CD4-positive, CD25-positive, alpha-beta regulatory T cell (primary cell): ENCODE measurements at places on chromosomes 6 and 20.

- no peak for DNase-seq
These were observed 36.7 kb downstream of the NINL start for GRCh38 chr20:25548613-25549086.

GRCh38 chr6:133184798-133185372 is 56.3 kb upstream of the EYA4 start:
- DNase-seq = no peak

DNA sequence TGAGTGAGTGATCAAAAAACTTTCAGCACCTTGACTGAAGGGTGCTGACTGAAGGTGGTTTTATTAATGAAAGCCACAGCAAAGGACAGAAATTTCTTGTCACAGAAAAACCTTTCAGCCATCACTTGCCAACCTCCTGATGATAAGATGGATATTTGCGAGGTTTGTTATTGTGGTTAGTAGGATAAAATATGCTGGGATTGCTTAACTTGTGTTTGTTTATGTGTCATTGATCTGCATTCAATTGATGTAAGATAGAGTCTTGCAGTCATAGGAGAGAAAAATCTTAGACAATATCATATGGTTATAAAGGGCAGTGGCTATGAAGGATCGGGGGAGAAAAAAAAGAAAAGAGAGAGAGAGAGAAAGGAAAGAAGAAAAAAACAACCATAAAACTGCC is 1.2 kb downstream of the TSBP1 start:
- DNase-seq = no peak

DNA sequence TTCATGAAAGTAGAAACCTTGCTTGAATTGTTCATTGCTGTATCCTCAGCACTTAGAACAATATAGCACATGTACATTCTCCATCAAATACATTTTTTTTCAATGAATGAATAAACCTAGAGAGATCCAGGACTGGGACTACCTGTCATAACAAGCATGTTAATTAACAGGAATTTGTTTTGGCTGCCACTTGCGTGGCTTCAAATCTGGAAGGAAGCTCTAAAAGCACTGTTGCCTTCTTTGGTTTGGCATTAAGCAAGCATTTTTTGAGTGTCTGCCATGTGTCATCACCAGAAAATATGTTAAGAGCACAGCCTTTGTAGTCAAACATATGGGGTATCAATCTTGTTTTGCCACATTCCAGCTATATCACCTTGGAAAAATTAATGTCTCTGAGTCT is 131.9 kb upstream of the BACH2 start:
- no peak for DNase-seq

GRCh38 chr6:41717392-41717736 is 18.0 kb downstream of the TFEB start:
- DNase-seq = no peak

GRCh38 chr6:169539176-169539897 is 162.5 kb downstream of the WDR27 start:
- DNase-seq = no peak

DNA sequence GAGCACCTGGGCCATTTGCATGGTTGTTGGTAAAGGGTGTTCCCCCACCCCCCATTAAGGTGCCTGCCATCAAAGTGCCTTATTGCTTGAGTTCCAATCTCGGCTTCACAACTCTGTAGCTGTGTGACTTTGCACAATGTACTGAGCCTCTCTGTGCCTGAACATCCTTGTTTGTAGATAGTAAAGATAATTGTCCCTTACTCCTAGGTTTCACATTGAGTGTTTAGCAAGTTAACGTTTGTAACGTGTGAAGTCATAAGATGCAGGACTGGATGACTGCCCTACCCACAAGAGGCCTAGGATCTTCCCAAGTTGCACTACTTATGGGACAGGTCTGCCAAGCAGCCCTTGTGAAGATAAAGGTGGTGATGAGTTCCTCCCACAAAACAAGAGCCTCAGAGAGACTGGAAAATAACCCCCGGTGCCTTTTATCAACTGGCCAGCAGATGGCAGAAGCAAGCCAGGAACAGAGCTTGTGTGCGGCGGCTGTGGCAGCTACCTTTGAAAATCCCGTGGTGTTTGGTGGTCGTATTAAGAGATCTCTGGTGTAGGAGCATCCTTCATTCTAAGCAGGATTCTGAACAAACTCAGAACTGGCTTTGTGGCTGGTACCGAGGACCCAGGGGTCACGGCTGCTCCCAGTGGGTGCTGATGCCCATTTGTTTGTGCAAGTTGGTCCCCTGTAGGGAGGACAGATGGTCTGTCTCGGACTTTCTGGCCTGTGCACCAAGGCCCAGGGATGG is 99.1 kb downstream of the CDH26 start:
- peak; percentile 35 for DNase-seq

DNA sequence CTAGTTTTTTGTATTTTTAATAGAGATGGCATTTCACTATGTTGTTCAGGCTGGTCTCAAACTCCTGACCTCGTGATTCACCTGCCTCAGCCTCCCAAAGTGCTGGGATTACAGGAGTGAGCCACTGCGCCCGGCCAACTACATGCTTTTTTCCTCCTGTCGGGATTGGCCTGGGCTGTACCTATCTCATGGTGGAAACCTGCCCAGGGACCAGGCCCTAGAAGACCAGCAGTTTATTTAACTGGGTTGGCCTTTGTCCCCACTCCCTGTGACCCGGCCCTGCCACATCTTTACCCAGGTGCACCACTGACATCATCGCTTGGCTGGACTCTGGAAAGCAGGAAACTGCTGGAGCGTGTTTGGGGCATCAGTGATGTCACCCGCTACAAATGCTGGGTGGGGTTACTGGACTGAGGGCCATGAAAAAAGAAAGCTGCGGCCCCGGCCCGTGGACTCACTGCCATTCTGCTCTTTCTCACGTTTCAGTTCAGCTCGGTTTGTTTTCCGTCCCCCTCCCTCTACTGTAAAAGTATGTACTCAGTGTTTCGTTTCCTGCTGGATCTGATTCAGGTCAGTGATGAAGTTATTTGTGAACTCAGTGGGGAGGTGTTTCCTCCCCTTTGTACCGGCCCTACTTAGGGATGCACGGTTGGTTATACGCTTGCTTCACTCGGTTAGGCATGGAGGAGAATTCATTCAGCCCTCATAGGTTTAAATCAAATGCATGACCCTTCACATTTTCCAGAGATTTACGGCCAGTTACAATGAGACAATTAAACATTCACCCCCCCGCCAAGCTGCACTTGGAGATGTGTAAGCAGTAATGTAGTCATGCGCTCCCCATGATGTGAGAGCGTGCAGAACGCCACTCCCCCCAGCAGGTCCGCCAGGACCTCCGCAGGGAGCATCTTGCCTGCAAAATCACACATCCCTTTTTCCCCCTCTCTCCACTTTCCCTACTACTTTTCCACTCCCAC is 179.3 kb downstream of the MTHFD1L start:
- DNase-seq = no peak

DNA sequence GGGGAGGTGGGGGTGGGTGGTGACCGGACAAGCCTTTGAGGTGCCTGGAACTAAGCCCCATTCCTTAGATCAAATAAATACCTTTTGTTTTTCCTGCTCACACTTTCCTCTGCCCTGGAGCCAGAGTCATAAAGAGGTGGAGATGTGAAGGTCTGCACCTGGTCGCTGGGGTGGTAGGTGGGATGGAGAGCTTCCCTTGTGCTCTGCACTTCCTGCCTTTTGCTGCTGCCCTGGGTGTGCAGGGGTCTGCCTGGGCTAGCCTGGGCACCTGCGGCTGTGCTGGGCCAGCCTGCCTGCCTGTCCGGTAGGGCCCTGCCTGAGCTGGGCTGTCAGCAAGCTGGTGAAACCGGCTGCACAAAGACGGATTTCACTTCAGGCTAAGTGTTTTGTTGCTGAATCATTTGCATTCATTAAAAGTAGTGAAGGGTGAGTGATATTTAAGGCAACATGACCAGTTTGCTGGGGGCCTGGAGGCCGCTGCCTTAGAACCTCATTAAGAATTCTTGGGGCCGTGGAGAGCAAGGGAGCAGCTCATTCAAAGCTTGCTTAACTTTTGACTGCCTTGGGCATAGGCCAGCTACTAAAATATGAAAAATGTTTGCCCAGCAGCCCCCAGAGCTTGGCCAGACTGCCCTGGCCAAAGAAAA is 20.5 kb downstream of the PTK7 start:
- DNase-seq = no peak

DNA sequence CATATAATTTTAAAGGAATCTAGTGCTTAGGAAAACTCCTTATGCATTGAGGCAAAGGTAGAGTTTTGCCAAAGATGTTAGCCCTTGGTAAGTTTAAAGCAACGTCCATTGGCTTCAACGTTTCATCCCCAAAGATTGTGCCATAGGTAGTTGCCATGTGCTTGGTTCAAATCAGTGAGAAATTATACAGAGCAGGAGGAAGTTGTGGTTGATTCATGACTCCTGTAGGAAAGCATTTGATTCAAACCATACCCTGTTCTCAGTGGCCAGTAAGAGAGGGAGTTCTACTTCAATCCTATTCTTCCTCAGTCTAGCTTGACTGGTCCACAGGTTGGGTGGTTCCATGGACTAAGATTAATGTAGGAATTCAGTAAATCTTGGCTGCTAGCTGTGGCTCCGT is 535.6 kb downstream of the QKI start:
- no peak for DNase-seq

DNA sequence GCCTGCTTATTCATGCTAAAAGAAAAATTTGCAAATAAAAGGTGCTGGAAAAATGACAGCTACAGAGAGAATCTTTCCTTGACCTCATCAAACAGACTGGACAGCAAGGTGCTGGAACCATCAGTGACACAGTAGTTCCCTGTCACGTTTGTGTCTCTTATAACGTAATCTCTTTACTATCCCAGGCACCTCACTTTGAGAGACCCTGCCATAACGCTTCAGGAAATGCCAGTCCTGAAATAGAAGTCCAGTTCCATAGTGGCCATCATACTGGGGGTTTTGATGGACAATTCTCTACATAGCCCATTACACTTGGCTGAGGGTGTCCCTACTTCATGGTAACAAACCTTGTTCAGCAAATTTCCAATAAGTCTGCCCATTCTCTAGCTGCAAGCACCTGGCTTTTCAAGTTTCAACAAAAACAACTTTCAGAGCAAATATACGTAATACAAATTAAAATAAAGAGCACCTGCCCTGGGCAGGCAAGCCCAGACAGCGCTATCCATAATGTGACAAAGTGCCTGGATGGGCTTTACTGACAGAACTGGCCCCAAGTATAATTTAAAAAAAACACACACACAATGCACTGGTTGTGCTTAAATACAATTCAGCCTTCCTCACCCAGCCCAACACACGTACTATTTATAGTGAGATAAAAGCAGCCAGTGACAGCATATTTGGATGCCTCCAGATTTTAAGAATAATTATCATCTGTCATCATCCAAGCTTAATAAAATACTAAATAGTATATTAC is 38.7 kb downstream of the CNKSR3 start:
- no peak for DNase-seq

GRCh38 chr6:85680388-85680787 is 37.7 kb upstream of the SYNCRIP start:
- DNase-seq = no peak

DNA sequence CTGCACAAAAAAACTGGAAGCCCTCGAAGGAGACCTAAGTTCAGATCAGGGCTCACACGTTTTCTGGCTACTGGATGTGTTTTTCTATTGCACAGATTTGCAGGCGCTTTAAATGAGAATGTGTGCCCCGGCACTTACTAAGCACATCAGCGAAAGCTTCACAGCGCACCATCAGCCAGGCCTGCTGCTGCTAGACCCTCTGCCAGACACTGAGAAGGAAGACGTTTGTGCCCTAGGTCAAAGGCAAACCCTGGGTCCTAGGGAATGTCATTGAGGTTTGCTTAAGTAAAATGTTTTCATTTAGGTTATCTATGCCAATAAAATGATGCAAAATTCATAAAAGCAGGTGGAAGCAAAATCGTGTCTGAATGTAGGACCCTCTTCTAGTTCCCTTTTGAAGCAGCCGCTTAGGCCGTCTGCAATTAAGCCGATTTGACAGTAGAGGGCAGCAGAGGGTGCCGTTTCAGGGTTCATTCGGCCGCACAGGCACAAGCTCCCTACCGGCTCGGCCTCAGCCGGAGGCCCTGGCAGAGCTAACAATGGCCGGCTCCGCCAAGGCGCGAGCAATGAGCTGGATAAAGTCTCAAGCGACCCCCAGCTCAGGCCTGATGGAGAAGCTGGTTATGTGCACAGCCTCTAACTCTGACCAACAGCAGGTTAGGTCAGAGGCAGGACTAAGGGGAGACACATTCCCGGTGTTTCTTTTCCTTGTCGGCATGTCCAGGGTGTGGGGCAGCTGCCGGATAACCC is 107.2 kb upstream of the FOXA2 start:
- DNase-seq = peak; percentile 46

DNA sequence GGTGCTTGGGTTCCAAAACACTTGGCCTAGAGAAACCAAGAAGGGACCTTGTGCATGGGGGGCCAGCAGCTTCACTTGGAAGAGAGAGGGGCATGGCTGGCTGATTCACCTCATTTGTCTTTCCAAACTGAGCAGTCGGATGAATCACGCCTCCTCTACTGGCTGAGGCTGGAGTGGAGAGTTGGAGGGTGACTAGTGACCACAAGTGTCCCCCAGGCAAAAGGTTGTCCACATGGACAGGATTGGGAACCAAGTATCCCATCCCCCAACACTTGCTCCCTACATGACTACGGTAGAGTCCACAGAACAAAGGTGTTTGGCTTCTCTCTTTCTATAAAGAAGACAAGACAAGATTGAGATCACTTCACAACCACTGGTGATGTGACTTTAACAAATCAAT is 875.6 kb downstream of the QKI start:
- DNase-seq = no peak

- DNase-seq = no peak
These were observed 22.8 kb upstream of the CLDN20 start for GRCh38 chr6:155240905-155241600.

DNA sequence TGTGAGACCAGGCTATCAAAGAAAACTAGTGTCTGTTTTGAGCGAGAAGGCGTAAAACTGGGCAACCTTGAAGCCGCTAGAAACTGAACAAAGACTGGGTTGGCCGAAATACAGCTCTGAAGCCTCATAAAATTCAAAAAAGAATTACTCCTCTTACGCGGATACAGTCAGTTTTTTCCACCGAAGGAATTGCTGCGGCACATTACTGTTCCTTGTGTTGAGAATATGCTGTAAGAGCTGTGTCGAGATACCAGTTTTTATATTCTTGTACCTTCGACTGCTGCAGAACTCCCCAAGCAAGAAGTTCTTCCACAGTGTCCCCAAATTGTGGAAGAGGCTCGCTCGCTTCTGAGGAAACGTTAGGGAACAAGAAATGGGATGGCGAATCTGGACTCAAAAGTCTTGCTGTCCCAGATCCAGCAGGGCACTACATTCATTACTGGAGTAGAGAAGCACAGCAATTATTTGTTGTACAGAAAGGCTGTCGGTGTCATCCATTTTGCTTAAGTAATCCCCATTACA is 523 bp upstream of the COX7A2 start:
- DNase-seq = no peak

DNA sequence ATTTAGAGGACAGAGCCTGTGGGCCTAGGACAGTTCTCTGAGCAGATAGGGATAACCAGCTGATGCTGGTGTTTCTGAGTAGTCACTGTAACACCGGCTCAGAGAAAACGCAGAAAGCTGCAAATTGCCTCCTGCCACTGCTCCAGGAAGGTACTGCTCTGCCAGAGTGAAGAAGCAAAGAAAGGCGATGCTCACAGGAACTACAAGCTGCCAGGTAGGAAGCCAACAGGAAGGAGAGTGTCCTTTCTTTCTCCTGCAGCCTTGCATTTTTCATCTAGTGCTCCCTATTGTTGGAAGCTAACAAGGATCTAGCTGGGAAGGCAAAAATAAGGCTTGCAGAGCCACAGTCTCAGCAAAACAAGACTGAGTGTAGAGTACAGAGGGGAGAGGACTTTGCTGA is 70.7 kb upstream of the RAB32 start:
- DNase-seq = no peak

- no peak for DNase-seq
These were observed 92.9 kb downstream of the RTN4IP1 start for GRCh38 chr6:106536357-106536756.

- DNase-seq = no peak
These were observed 51.9 kb upstream of the MARCKS start for GRCh38 chr6:113805173-113805790.
